GM12878 (cell line): ENCODE measurements at places on chromosomes 1 and 21.

- DNase-seq, result no peak
These were observed 440.2 kb downstream of the PTPRU start for GRCh38 chr1:29676496-29676895.

- DNase-seq, result no peak
These were observed 61.9 kb upstream of the TARDBP start for GRCh38 chr1:10950316-10951172.

DNA sequence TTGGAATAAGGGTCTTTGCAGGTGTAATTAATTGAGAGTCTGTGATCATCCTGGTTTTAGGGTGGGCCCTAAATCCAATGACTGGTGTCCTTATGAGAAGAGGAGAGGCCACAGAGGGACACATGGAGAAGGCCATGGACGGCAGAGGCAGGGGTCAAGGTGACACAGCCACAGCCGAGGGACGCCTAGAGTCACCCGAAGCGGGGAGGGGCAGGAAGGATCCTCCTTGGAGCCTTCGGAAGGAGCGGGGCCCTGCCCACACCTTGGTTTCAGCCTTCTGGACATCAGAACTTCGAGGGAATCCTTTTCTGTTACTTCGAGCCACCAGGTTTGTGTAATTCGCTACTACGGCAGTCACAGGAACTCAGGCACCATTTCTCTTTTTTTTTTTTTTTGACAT lies 31.1 kb downstream of the RRP1 start:
- DNase-seq, result no peak

DNA sequence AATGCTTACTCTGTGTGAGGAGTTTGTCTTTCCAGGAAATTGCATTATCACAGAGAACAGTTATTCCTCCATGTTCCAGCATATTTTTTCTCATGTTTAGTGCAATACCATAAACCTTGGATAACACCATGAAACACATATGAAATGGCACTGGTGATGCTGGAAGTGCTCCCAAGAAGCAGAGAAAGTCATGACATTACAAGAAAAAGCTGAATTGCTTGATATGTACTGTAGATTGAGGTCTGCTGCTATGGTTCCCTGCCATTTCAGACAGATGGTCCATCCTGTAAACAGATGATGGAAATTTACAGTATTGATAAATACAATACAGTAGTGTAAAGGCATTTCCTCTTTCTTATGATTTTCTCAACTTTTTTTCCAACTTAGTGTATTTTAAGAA lies 422.1 kb downstream of the LRRIQ3 start:
- DNase-seq, result no peak

- DNase-seq, result no peak
These were observed 1.6 kb downstream of the VTCN1 start for GRCh38 chr1:117209094-117209493.

DNA sequence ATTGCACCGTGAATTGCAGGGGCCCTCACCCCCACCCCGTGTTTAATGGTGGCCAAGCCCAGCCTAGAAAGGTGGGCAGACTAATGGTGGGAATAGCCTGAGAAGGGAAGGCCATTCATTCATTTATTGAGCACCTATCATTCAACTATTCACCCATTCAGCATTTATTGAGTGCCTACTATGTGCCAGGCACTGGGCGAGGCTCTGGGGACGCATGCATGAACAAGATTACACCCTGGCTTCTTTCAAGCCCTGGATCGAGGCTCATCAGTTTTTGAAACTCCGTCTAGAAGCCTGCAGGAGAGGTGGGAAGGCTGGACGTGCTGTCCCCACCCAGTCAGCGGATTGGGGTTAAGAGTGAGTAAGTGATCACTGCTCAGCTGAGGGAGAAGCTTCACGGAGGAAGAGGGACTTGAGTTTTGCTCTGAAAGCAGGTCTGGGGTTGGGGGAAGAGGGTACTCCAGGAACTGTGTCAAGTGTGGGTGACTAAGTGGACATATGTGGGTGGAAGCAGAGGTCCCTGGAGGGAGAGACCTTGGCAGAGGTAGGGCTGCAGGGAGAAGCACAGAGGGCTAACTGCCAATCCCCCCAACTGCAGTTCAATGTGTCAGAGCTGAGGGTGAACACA lies 35.6 kb downstream of the MEF2D start:
- DNase-seq, result no peak

DNA sequence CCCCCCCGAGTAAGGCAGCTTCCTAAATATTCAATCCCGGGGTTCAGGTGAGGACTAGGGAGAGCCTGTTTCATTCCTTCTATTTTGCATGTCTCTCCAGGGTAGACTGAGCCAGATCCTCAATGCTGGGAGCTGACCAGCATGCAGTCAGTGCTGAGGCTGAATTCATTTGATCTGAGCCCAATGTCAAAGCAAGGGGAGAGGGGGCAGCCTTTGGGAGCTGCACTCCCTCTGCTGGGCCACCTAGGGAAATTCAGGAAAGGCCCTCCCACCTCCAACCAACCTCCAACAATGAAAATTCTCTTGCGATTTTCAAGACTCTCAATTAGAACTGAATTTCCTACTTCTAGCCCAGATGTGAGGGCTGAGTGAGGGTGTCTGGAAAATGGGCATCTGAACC lies 371.2 kb downstream of the NPHP4 start:
- no peak for DNase-seq

DNA sequence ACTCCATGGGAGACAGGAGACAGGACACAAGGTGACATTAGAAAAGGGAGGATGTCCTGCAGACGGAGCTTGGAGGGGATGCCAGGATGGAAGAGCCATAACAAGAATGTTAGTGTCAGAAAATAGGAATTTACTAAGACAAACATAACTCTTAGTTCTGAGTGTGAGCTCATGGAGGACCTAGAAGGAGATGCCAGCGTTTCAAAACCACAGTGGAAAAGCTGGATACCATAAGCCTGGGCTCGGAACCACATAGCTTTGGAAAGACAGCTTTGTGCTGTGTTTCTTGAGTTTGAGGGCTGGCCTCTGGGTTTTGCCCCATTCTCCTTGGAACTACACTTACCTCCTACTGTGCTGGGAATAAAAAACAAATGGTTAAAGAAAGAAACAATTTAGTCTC lies 128.4 kb downstream of the S1PR1 start:
- no peak for DNase-seq

DNA sequence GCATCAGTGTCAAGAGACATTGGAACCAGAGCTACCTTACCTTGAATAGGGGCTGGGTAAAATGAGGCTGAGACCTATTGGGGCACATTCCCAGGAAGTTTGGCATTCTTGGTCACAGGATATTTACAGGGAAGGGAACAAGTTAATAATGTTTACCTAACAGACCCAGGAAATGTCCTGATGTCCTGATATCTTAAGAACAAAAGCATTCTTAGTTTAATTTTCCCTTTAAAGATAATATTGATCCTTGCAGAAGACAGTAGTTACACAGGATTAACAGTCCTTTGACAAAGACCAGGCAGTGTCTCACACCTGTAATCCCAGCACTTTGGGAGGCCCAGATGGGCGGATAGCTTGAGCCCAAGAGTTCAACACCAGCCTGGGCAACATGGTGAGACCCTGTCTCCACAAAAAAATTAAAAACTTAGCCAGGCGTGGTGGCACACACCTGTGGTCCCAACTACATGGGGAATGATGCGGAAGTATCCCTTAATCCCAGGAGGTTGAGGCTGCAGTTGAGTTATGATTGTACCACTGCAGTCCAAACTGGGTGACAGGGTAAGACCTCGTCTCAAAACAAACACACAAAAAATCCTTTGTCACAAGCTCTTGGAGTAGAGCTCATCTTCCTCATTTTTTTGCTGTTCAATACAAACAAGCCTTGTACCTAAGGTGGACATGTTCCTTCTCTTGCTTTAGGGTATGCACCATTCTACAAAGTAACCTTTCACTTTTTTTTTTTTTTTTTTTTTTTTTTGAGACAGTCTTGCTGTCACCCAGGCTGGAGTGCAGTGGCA lies 1.3 kb upstream of the TOMM20 start:
- DNase-seq, result no peak

- no peak for DNase-seq
These were observed 36.6 kb downstream of the PTGS2 start for GRCh38 chr1:186643614-186644013.

- no peak for DNase-seq
These were observed 30.0 kb downstream of the BATF3 start for GRCh38 chr1:212669600-212669999.

GRCh38 chr1:201504799-201505502 lies 2.0 kb downstream of the CSRP1 start:
- no peak for DNase-seq

DNA sequence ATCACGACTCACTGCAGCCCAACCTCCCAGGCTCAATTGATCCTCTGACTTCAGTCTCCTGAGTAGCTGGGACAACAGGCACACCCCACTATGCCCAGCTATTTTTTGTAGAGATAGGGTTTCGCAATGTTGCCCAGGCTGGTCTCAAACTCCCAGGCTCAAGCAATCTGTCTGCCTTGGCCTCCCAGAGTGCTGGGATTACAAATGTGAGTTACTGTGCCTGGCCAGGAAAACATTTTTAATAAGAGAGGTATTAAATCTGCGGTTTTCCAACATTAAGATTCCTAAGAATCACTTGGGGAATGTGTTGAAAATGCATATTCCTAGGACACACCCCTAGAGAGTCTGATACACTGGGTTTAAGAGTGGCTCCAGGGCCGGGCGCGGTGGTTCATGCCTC lies 8.7 kb downstream of the CSF1 start:
- no peak for DNase-seq

DNA sequence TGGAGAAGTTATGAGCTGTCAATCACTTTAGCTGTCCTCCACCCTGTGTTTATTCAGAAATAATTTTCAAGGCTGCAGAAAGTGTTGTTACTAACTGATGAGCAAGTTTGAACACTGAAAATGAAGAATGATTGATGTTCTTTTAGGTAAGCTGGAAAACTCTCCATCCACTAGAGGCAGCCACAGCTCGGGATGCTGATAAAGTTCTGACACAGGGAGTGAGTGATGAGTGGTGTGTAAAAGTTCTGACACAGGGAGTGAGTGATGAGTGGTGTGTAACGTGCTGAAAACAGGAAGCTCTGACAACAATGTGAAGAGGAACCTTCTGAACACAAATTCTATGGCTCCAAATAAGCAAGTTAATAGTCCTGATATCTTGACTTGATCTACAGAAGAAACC lies 197.5 kb upstream of the PTBP2 start:
- no peak for DNase-seq

DNA sequence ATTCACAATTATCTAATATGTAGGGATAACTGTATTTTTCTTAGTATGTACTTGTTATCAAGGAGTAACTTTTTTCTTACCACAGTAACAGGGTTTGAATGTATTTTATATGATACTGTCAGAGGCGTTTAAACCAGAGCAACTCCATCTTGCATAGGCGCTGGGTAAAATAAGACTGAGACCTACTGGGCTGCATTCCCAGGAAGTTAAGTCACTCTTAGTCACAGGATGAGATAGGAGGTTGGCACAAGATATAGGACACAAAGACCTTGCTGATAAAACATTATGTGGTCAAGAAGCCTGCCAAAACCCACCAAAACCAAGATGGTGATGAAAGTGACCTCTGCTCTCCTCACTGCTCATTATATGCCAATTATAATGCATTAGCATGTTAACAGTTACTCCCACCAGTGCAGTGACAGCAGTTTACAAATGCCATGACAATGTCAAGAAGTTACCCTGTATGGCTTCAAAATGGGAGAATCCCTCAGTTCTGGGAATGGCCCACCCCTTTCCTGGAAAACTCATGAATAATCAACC lies 64.8 kb downstream of the RPE65 start:
- DNase-seq, result no peak

DNA sequence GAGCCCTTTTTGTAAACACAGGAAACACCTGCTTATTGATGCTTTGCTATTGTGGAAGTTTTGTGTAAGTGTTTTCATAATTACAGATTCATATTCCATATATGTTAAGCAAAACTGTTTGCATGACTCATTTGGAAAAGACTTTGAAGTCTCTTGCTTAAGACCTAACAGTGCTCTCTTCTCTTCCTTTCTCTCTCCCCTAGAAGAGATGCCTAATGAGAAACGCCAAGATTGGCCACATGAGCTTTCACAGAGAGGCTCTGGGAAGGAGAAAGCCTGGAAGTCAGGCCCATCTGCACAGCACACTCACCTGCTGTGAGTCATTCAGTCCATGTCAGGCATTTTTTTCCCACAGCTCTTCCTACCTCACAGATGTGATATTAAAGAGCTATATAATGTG lies 101.6 kb upstream of the PALMD start:
- no peak for DNase-seq

GRCh38 chr21:46171996-46172862 lies 12.0 kb downstream of the SPATC1L start:
- no peak for DNase-seq

- DNase-seq, result no peak
These were observed 3.5 kb downstream of the PLPP3 start for GRCh38 chr1:56575865-56576264.

GRCh38 chr1:10108134-10108663 lies 75.4 kb downstream of the UBE4B start:
- no peak for DNase-seq

DNA sequence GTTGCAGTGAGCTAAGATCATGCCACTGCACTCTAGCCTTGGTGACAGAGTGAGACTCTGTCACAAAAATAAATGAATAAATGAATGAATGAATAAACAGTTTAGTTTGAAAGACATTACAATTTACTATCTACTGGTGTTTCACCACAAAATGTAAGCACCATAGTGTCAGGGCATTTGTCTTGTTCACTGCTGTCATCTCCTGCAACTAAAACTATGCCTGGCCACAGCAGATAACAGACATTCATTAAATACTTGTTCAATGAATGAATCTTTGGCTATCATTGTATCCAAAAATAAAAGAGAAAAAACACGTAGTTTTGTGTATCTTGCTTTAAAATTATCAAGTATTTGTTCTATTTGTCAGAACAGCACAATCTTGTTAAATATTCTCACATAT lies 32.5 kb downstream of the SASS6 start:
- DNase-seq, result no peak

- no peak for DNase-seq
These were observed 6.9 kb downstream of the PLA2G5 start for GRCh38 chr1:20076710-20077461.

DNA sequence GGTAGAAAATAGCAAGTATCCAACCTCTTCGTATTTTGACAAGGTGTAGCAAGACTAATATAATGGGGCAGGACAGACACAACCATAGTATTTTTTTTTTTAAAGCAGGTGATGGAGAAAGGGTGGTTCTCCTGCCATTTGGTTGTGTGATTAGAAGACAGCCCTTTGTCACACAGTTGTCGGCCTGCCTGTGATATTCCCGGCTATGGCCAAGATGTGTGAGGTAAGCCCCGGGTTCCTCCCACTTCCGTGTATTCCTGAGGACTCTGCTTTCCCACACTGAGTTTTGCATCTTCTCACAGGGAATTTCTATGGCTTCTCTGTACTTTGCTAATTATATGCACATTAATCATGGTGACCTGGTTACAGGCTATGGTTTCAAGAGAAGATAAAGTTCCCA lies 35.9 kb downstream of the ZNF496 start:
- no peak for DNase-seq
